ENCODE measurements at places on chromosomes 16 and 17. TPM values are rescaled to one million over a fixed set of nuclear protein-coding genes. Genes with fewer than 3 reads are reported as not detected.
A peak's percentile ranks its signal among the peaks of the same experiment; 100 is the strongest.

GDPD1 gene
- total RNA-seq: 5.0 TPM

PDPR gene
- 13.7 TPM for total RNA-seq

HAS3 gene
- total RNA-seq: 19.9 TPM

PKMYT1 gene
- total RNA-seq: 76.6 TPM

CFAP97D1 gene
- total RNA-seq: not detected

IL32 gene
- 329 TPM for total RNA-seq

ELAC2 gene
- total RNA-seq: 42.9 TPM

SPATA33 gene
- 10.0 TPM for total RNA-seq

HEATR9 gene
- not detected for total RNA-seq

TCAP gene
- 0.49 TPM for total RNA-seq

GRCh38 chr16:74734361-74735161 lies 33.9 kb upstream of the MLKL start:
- no peak for DNase-seq

DNA sequence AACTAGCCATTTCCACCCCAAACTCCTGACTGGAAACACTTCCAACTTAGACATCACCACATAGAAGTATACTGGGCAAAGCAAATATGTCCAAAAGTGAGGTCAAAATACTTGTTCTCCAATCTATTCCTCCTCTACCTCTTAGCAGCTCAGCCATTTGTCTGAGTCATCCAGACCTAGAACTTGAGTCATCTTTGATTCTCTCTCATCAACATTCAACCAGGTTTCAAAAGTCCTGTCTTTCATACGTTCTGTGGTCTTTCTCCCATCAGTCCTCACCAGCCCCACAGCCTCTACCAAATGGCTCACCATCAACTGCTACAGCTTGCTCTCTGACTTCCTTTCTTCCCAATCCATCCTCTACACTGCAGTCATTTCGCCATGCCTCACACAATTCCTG lies 6.8 kb downstream of the ANKFY1 start:
- no peak for DNase-seq

DNA sequence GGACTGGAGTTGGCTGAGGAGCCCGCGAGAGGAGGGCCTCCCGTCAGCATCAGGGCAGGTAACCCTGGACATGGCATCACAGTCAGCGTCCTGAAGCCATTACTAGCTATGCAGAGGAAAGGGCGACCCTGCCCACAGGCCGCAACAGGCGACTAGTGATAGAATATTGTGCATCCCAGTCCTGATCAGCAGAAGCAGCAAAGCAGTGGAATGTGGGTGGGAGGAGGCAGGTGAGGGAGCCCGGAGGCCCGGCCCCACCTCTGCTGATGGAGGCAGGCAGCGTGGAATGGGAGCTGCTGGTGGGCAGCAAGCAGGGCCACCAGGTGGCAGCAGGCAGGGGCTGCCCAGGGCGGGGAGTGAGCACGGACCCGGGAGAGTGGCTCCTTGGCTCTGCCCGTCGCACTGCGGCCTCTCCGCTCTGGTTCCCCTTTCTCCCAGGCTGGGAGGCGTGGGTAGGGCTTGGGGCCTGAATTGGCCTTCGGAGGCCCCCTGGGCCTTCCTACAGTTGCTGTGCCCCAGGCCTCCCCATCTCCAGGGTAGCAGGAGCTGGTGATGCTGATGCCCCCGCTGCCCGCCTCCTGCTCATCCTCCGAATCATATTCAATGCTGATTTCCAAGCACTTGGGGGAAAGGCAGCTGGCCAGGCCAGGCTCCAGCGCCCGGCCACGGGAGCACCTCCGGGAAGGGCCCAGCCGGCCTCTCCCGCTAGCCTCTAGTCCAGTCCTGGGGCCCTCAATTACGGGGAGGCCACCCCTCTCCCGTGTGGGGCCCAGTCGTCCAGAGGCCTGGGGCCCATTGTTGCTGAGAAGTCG lies 20.2 kb downstream of the TSPOAP1 start:
- DNase-seq: no peak

- DNase-seq: no peak
Observed at GRCh38 chr16:59878999-59879398, 1144.9 kb upstream of the GOT2 start.

- peak; percentile 81 for DNase-seq
Observed at GRCh38 chr17:9644910-9645751, at the start of gene USP43. TSS of gene USP43 (plus strand) at chr17:9645517. CDS start at chr17:9645633, 116 bp downstream.

DNA sequence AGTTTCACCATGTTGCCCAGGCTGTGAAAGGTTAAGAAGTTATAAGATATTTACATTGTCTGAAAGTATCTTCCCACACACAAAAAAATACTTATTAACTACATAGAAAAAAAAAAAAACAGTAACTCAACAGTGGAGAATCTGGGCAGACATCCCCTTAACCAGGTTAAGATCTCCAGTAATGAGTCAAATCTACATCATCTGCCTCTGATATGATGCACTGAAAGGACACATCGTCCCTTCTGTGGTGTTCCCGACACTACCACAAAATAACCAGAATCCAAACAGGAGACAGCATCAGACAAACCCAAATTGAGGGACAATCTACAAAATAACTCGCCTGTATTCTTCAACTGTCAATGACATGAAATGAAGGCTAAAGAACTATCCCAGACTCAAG lies 40.0 kb downstream of the CMTM4 start:
- no peak for DNase-seq

- DNase-seq: no peak
Observed at GRCh38 chr17:51006601-51007000, 114.1 kb downstream of the SPAG9 start.

GRCh38 chr17:57914273-57915142 lies 40.7 kb downstream of the CUEDC1 start:
- no peak for DNase-seq

- DNase-seq: no peak
Observed at GRCh38 chr17:71455219-71455618, 665.6 kb upstream of the SOX9 start.

- DNase-seq: peak; percentile 51
Observed at GRCh38 chr16:74700116-74700437, 585 bp downstream of the MLKL start.

DNA sequence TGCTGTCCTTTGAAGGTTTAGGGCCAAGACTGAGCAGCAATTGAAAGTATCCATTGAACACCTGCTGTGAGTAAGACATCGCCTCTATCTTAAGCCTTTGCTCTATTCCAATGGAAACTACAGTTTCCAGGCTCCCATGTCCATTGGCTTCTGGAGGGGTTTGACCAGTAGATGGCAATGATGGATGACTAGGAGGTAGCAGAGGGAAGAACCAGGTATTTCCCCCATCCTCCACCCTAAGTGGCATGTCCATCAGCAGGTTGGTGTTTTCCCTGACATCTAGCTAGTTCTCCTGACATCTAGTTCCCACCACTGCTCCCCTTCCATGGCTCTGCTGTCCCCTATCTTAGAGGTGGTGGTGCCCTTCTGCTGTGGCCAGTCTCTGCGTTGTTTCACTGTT lies 58.7 kb downstream of the CENPV start:
- no peak for DNase-seq

GRCh38 chr16:3971261-3971660 lies 90.7 kb upstream of the CREBBP start:
- no peak for DNase-seq

DNA sequence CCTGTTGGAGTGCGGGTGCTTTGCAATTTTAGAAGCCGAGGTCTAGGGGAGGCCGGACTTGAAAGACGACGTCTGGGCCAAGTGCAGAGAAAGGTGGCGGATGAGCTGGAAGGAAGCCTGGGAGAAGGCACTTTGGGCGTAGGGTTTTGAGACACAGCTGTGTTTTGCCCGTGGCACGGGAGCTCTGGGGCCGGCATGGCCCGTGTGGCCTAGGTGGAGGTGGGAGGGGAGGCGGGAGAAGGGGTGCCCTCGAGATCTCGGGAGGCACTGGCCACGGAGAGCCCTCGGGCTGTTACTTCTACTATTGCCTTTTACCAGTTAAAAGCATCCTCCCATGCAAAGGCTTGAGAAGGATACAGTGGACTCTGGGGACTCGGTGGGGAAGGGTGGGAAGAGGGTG lies 161.9 kb downstream of the FOXL1 start:
- no peak for DNase-seq

GRCh38 chr17:57468932-57469775 lies 212.8 kb downstream of the MSI2 start:
- no peak for DNase-seq

GRCh38 chr17:2390199-2390836 lies 10.5 kb downstream of the MNT start:
- DNase-seq: no peak

- no peak for DNase-seq
Observed at GRCh38 chr17:37797206-37797605, 52.3 kb upstream of the HNF1B start.

- DNase-seq: no peak
Observed at GRCh38 chr17:17570798-17571716, 20.5 kb downstream of the PEMT start.

DNA sequence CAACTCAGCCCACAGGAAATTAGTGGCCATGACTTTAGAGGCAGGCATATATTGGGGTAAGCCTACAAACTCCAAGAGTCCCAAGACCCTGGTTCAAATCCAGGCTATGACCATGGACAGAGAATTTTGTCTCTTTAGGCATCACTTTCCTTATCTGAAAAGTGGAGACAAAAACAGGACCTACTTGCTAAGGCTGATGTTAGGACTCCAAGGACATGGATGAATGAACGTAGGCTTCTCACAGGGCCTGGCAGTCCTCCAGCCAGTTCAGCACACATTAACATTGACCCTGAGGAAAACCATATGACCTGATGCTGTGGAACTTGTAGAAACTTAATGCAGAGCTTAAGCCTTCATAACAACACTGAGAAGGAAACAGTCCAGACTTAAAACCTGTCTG lies 1.4 kb downstream of the FKBP10 start:
- DNase-seq: no peak

- DNase-seq: no peak
Observed at GRCh38 chr17:4340914-4341615, 25.4 kb downstream of the UBE2G1 start.

DNA sequence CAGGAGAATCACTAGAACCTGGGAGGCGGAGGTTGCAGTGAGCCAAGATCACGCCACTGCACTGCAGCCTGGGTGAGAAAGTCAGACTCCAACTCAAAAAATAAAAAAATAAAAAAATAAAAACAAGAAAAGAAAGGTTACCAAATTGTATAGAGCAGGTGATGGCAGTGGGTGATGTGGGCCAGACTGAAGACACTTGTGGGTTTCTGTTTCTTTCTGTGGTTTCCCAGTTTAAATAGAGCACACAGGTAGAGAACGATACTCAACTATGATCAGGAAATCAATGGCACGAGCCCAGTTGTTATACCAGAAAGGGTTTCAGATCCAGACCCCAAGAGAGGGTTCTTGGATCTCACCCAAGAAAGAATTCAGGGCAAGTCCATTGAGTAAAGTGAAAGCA lies 32.6 kb downstream of the NUBP1 start:
- DNase-seq: no peak

DNA sequence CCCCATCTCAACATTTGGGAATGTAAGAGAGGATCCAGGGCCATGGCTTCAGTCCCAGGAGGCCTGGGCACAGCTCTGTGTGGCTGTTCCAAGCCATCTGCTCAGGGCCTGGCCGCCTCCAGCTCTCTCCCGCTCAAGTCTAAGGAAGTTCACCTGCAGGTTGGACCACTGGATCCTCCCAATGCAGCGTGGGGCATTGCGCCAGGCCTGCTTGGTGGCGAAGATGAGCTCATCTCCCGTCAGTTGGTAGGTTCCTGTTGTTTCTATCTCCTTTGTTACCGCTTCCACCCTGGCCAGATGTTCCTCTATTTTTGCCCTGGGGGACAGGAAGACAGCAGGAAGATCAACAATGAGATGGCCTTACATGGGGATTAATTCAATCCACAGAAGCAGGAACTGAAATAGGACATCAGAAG lies 17.5 kb downstream of the NOS2 start:
- no peak for DNase-seq

GRCh38 chr16:66588981-66589713 lies 9.9 kb downstream of the CMTM2 start:
- DNase-seq: peak; percentile 42

GRCh38 chr16:73510852-73511251 lies 462.9 kb upstream of the ZFHX3 start:
- no peak for DNase-seq

GRCh38 chr16:28543072-28543471 lies 4.3 kb upstream of the NUPR1 start:
- peak; percentile 89 for DNase-seq

DNA sequence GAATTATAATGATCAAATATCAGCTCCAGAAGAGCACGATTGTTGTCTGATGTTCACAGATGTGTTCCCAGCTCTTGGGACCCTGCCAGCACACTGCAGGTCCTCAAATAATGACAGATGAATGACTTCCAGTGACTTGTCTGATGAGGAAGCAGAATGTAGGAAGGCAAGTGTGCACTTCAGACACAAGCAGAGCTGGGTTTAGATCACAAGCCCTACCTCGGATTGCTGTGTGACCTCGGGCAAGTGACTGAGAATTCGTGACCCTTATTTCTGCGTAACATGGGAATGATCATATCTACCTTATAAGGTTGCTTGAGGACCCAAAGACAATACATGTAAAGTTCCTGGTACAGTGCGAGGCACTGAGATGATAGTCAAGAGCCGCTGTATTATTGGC lies 182.2 kb downstream of the ABCC12 start:
- DNase-seq: no peak

DNA sequence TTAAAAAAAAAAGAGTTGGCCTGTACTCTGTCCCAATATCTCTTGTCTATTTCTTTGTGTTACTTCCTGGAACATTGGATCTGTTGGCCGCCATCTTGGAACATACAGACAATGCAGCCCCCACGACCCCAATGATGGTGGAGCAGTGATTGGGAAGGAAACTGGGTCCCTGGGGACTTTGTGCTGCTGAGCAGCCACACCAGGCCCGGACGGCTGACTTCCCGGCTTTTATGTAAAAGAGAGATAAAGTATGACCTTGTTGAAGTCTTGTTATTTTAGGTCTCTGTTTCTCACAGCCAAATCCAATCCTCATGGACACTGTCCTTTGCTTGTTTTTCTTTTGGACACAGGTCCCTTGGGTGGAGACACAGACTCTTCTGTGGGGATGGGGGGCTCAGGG lies 204.5 kb downstream of the SALL1 start:
- DNase-seq: no peak

DNA sequence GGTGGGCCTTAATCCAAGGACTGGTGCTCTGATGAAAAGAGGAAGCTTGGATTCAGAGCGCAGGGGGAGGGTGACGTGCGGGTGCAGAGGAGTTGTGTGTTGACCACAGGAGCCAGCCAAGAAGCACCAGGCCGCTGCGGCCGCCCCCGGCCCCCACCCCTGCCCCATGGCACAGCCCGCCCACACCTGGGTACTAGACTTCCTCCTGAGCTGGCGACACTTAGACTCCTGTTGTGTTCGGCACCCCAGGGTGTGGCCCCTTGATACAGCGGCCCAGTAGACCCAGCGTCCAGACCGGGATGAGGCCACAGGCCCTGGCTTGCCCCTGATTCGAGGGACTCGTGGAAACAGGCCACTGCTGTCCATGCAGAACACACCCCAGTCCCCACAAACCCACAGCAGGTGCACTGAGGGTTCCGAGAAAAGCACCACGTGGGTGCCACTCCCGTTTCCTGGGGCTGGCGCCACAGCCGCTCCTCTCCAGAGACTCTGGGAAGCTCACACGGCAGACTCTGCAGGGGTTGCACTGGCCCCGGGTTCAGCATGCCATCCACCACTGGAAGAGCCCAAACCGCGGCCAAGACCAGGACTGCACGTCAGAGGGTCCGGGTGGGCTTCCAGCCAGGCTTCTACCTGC lies 5.7 kb upstream of the SNAI3 start:
- DNase-seq: no peak

GRCh38 chr17:40443196-40443987 lies at the start of gene IGFBP4:
TSS of gene IGFBP4 (plus strand) at chr17:40443450. CDS start at chr17:40443736, 286 bp downstream.
- peak; percentile 86 for DNase-seq

Data from colonic mucosa (tissue), 4 donors.